ENCODE measurements at places on chromosomes 5 and 9.

DNA sequence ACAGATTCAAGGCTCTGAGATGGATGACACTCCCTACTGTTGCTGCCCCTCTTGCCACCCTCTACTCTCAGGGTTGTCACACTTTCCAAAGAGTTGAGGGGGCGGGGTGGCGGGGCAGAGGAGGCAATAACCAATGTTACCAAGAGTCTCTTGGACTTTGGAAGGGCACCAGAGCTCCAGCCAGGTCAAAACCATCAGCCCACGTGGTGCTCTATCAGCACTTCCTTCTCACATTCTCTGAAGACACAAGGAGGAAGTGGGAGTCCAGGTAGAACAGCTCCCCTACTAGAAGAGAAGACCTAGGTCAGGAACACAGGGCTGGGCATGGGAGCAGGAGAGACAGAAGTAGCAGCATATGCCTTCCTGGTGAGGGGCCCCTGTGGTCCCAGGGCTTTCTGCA is 33.0 kb upstream of the PIK3R1 start:
- no peak for DNase-seq

DNA sequence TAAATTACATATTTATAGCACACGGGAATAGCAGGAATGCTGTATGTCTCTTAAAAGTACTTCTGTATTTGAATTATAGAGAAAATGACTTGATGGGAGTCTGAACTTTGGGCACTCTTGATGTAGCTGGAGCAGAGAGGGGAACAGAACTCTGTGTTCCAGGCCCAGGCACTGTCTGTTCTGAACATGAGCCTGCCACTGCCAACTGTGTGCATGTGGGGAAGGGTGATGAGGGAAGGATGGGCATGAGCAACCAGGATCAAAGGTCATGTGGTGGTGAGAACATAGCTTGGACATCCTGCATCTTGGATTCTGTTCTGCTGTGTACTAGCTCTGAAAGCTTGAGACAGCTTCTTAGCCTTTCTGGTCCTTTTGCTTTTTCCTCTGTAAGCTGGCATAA is 16.4 kb upstream of the ZBED3 start:
- DNase-seq = no peak

DNA sequence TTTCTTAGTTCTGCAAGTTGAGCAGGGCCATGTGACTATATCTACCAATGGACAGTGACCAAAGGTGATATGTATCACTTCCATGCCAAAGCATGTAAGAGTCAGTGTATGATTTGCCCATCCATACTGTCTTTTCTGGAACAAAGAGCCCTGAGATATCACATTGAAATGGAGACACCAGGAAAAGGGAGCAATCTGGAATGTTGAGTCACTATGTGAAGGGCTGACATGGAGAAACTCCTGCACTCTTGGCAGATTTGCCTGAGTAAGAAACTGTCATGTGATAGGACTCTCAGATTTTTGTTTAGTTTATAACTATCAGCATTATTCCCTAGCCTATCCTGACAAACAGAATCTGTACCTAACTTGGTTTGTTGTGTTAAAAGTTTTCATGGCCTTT is 29.8 kb upstream of the TMEM161B start:
- no peak for DNase-seq

DNA sequence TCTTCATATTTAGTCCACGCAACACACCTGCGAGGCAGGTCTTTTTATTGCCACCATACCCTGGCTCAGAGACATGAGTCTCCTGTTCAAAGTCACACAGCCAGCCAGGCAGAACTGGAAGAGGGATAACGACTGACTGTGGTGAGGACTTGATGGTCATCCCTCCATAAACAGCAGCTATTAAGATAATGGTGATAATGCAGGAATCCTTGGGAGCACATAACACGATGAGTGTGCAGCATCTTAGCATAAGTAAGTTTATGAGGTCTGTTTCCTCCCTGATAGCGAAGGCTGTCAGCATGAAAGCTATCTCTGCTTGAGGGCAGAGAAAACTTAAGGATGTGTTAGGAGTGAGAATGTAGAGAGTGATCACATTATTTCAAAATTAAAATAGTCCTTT is 30.9 kb downstream of the KCTD16 start:
- DNase-seq = no peak

DNA sequence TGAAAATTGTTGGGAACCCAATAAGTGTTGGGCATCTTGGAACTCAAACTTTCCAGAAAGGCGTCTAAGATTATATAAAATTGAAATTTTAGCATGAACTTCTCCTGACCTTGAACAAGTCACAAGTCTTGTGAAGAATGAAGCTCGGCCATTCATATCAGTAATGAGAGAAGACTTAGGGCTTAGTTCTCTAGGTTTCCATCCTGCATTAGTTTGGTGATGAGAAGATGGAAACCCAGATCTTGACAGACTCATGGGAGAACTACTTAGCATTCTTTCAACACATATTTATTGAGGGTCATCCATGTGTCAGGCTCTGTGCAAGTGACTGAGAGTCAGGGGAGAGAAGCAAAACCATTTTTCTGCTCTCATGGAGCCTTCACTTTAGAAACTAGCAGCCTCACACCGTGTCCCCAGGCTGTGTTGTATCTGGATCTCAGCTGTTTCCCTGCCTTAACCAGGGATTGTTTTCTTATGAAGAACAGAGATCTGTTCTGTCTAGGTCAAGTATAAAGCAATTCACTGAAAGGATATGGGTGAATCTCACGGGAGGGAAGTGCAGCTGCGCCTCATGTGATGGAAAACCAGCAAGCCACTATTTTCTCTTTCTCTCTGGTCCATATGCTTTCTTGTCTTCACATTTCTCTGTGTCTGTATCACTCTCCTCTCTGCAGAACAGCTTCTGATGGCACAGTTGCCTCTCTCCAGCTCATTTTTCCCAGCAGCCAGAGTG is 3.4 kb downstream of the GARNL3 start:
- DNase-seq = no peak

DNA sequence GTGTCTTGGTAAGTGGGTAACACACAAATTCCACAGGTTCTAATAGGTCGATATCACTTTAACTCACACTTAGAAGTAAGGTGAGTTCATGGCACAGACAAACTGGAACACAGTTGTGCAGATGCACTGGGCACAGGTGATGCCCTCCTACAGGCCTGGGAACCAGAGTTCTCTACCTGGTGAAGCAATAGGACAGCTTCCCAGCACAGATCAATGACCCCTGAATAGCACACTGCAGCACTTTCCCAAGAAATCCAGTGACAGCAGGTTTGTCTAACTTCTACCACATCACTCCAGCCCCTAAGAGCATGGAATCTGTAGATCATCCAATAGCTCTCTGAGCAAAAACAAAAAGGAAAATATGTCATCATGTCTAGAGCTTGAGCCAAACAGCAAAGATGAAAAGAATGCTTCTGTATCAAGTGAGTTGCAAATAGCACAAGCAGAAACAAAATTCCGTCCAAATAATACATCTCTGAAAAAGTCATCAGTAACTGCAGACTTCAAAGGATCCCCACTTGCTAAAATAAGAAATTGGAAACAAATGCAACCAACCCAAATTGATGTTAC is 33.5 kb downstream of the MOCS2 start:
- no peak for DNase-seq

- no peak for DNase-seq
Measured at GRCh38 chr5:167792514-167792913, 498.9 kb upstream of the WWC1 start.

DNA sequence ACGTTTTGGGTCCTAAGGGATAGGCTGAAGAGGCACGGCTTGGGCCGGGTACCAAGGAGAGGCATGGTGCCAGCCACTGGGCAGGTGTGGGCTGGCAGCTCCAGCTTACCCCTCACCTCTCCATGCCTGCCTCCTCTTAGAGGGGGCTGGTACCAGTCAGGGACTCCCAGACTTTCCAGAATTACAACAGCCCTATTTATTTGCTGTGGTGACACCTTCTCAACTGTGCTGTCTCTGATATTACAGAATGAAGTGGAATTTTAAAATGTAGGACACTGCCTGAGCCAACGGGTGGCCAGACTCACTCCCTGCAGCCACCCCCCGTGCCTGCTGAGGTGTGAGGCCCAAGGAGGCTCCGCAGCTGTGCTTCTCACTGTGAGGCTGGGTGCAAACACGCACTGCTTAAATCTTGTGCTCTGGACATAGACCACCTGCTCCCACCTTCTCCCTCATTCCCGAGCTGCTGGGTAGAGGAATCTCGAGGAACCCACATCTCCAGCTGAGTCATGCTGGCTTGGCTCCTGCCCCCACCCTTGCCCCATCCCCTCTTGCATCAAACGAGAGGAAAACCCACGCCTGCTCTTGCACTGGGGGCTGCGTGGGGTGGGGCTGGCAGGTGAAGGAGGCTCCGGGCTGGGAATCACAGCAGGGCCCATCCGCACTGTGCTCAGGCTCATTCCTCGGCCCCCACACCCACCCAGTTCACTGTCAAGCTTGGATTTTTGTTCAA is 47.9 kb downstream of the PRRT1B start:
- DNase-seq = no peak

DNA sequence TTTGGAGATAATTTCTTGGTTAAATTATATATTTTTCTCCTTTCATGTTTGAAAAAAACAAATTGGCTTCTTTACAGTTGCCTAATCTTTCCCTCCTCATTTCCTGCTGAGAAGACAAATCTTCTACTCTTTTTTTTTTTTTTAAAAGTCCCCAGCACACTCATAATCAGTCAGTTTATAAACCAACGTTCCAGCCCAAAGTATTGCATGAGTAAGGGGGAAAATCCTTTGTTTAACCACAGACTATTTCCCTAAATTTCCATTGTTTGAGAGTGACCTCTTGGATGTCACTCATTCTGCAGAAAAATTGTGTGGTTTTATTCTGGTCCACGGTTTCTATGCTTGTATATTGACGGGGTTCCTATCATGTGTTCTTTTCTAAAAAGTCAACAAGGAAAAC is 55.1 kb upstream of the TLR4 start:
- DNase-seq = no peak

GRCh38 chr9:117744856-117745389 is 40.7 kb downstream of the TLR4 start:
- DNase-seq = no peak
